ENCODE measurements at places on chromosomes 2 and 18.
A peak's percentile ranks its signal among the peaks of the same experiment; 100 is the strongest.

- H3K27ac ChIP-seq = no peak overlapping the region
- H3K4me1 ChIP-seq = peaks cover 18% of the 10 kb centered on the region
- DNase-seq = no peak
- H3K4me3 ChIP-seq = no peak overlapping the region
These were observed 124.4 kb downstream of the TTC27 start for GRCh38 chr2:32752205-32752604.

- peaks cover 28% of the 10 kb centered on the region for H3K4me1 ChIP-seq
- H3K27ac ChIP-seq = peak overlapping the region; percentile 69
- no peak for DNase-seq
- H3K4me3 ChIP-seq = peak overlapping the region; percentile 23
- H3K36me3 ChIP-seq = no peaks in the 10 kb centered on the region
These were observed 14.4 kb upstream of the TET3 start for GRCh38 chr2:73970141-73970803.

DNA sequence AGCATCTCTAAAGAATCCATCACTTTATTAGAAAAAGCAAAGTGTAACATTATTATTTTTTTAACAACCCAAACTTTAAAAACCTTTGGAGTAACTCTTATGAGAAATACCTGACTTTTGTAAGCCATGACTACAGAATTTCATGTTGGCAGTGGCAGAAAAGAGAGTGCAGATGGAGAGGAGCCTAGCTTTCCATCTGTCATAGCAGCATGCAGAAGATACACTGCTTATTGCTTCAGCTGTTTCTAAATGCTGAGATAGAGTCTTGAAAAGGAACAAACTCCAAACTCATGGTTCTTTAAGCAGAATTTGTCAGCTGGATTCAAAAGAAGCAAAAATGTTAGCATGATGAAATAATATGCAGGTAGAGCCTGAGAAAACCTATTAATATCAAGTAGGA, 1130.3 kb downstream of the DPP10 start:
- no peak overlapping the region for H3K4me3 ChIP-seq
- no peaks in the 10 kb centered on the region for H3K36me3 ChIP-seq
- DNase-seq = no peak
- no peaks in the 10 kb centered on the region for H3K27me3 ChIP-seq
- no peak overlapping the region for H3K27ac ChIP-seq
- H3K4me1 ChIP-seq = no peaks in the 10 kb centered on the region

GRCh38 chr18:40607542-40608148, 1347.4 kb upstream of the PIK3C3 start:
- H3K27me3 ChIP-seq = no peaks in the 10 kb centered on the region
- H3K36me3 ChIP-seq = no peaks in the 10 kb centered on the region
- H3K4me3 ChIP-seq = no peak overlapping the region
- H3K4me1 ChIP-seq = no peaks in the 10 kb centered on the region
- DNase-seq = no peak

DNA sequence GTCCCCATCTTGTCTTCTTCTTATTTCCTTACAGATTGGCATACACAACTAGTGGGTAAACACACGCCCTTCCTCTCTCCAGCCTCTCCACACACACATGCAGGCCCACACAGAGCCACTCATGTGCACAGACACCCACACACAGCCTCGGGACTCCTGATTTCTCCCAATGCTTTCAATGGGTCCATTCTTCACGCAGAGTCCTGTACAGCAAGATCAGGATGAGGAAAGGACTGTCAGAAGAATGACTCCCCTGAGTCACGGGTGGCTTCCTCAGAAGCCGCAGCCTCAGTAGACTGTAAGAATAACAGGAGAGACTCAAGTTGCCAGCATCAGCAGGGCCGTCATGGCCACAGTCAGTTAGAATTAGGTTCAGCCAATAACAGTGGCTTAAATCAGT, 109.1 kb upstream of the GLI2 start:
- no peaks in the 10 kb centered on the region for H3K36me3 ChIP-seq
- DNase-seq = no peak
- H3K4me3 ChIP-seq = no peak overlapping the region
- peaks cover 5% of the 10 kb centered on the region for H3K27me3 ChIP-seq
- H3K27ac ChIP-seq = no peak overlapping the region
- no peaks in the 10 kb centered on the region for H3K4me1 ChIP-seq

GRCh38 chr2:120933693-120934573, 198.3 kb downstream of the GLI2 start:
- DNase-seq = no peak
- H3K4me3 ChIP-seq = no peak overlapping the region

DNA sequence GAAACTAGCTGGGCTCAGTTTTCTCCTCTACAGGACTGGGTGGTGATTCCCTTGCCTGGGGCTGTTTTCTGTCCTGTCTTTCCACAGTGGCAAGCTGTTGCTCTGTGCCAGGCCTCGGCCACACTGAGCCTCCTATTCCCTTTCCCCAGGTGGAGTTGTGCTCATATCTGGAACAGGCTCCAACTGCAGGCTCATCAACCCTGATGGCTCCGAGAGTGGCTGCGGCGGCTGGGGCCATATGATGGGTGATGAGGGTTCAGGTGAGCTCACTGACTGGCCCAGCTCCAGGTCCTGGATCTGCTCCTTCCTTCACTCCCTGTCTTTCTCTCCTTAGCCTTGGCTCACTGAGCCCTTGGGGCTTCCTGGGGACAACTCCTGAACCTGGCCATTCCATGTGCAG, 4.0 kb downstream of the NAGK start:
- peaks cover 43% of the 10 kb centered on the region for H3K36me3 ChIP-seq
- H3K27ac ChIP-seq = peak overlapping the region; percentile 11
- DNase-seq = no peak
- no peak overlapping the region for H3K4me3 ChIP-seq

- no peaks in the 10 kb centered on the region for H3K36me3 ChIP-seq
- H3K4me3 ChIP-seq = no peak overlapping the region
- no peaks in the 10 kb centered on the region for H3K27me3 ChIP-seq
- no peaks in the 10 kb centered on the region for H3K4me1 ChIP-seq
These were observed 86.7 kb downstream of the FIGN start for GRCh38 chr2:163649080-163649479.

DNA sequence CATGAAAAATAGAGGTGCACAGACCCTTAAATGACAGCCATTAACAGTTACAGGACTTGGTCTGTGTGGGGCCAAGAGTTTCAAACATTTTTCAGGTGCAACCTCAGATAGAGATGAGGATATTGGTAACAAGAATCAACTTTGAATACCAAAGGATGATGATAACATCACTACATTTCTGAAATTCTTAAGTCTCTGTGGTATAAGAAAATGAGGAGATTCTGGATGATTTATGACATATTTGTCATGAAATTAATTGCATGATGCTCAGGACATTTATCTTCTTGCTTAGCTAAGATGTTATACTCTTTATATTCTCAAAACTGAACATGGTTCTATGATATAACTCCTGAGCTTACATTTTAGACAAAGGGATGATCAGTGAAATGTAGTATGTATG, 471.8 kb upstream of the CWC22 start:
- H3K4me3 ChIP-seq = no peak overlapping the region
- no peak overlapping the region for H3K27ac ChIP-seq
- no peaks in the 10 kb centered on the region for H3K36me3 ChIP-seq
- DNase-seq = no peak
- H3K27me3 ChIP-seq = no peaks in the 10 kb centered on the region
- H3K4me1 ChIP-seq = no peaks in the 10 kb centered on the region

GRCh38 chr2:51006641-51007040, 25.3 kb downstream of the NRXN1 start:
- no peak for DNase-seq
- H3K27ac ChIP-seq = no peak overlapping the region
- no peaks in the 10 kb centered on the region for H3K4me1 ChIP-seq
- H3K27me3 ChIP-seq = no peaks in the 10 kb centered on the region
- no peak overlapping the region for H3K4me3 ChIP-seq

- H3K36me3 ChIP-seq = no peaks in the 10 kb centered on the region
- DNase-seq = no peak
- H3K27me3 ChIP-seq = no peaks in the 10 kb centered on the region
These were observed 85.3 kb upstream of the SULT1C3 start for GRCh38 chr2:108154366-108155061.

DNA sequence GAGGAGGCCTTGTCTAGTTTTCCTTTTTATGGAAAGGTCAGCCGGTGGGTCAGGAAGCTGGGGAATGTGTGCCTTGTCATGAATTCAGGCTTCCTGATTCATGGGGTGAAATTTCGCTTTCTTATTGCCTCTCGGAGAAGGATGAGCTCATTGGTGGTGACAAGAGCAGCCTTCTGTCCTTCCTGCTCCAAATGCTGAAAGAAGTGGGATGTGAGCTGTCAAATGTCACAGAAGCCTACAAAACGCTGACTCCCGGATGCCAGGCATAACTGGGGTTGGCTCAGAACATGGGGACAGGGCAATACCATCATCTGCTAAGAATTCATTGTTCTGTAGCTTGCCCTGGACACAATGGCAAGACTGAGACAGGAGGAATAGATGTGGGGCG, 55.8 kb upstream of the FAM136A start:
- peaks cover 22% of the 10 kb centered on the region for H3K27me3 ChIP-seq
- H3K36me3 ChIP-seq = no peaks in the 10 kb centered on the region
- no peaks in the 10 kb centered on the region for H3K4me1 ChIP-seq
- no peak overlapping the region for H3K4me3 ChIP-seq
- DNase-seq = no peak
- no peak overlapping the region for H3K27ac ChIP-seq

- no peak overlapping the region for H3K4me3 ChIP-seq
- H3K4me1 ChIP-seq = peaks cover 19% of the 10 kb centered on the region
These were observed 67.4 kb downstream of the KLHL29 start for GRCh38 chr2:23452372-23452771.

- H3K27me3 ChIP-seq = peaks cover 4% of the 10 kb centered on the region
- no peak overlapping the region for H3K4me3 ChIP-seq
- no peaks in the 10 kb centered on the region for H3K4me1 ChIP-seq
These were observed 57.7 kb downstream of the PELI1 start for GRCh38 chr2:64086347-64087082.

- H3K4me3 ChIP-seq = peak overlapping the region; percentile 93
- H3K27ac ChIP-seq = peak overlapping the region; percentile 70
- peaks cover 30% of the 10 kb centered on the region for H3K4me1 ChIP-seq
- H3K36me3 ChIP-seq = no peaks in the 10 kb centered on the region
These were observed 653 bp downstream of the MRPS9 start for GRCh38 chr2:105038383-105039061.

- H3K27me3 ChIP-seq = no peaks in the 10 kb centered on the region
- no peak overlapping the region for H3K27ac ChIP-seq
- no peak overlapping the region for H3K4me3 ChIP-seq
- H3K36me3 ChIP-seq = no peaks in the 10 kb centered on the region
- H3K4me1 ChIP-seq = peaks cover 2% of the 10 kb centered on the region
These were observed 23.8 kb downstream of the AKAIN1 start for GRCh38 chr18:5173236-5173635.

DNA sequence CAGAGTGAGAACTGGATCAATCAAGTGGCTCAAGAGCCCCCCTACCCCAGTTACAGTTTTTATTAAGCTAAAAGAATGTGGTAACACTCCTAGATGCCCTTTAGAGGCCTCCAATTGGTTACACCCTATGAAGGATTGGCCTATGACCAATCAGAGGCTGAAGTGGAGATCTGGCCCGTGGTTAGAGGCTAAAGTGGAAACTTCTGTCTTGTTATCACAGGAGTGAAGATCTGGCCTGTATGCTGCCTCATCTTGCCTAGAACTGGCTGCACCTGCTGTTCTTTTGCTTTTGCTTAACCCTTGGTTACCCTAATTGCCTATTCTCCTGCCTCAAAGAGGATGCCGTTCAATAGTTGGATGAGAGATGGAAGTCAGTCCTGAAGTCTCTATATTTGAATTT, 100.1 kb upstream of the MAP2 start:
- no peaks in the 10 kb centered on the region for H3K4me1 ChIP-seq
- H3K27me3 ChIP-seq = no peaks in the 10 kb centered on the region
- DNase-seq = no peak
- H3K4me3 ChIP-seq = no peak overlapping the region
- no peak overlapping the region for H3K27ac ChIP-seq
- H3K36me3 ChIP-seq = no peaks in the 10 kb centered on the region

- H3K27ac ChIP-seq = no peak overlapping the region
- peaks cover 12% of the 10 kb centered on the region for H3K36me3 ChIP-seq
- no peak overlapping the region for H3K4me3 ChIP-seq
- DNase-seq = no peak
- no peaks in the 10 kb centered on the region for H3K4me1 ChIP-seq
- no peaks in the 10 kb centered on the region for H3K27me3 ChIP-seq
These were observed 92.2 kb upstream of the CDKL4 start for GRCh38 chr2:39335930-39336329.

- H3K27me3 ChIP-seq = no peaks in the 10 kb centered on the region
- no peak overlapping the region for H3K4me3 ChIP-seq
- no peak overlapping the region for H3K27ac ChIP-seq
- H3K4me1 ChIP-seq = no peaks in the 10 kb centered on the region
- H3K36me3 ChIP-seq = no peaks in the 10 kb centered on the region
- DNase-seq = peak; percentile 11
These were observed 214.0 kb downstream of the CYP26B1 start for GRCh38 chr2:71933467-71934319.

GRCh38 chr18:69574401-69574800, 173.7 kb downstream of the DOK6 start:
- H3K27me3 ChIP-seq = peaks cover 3% of the 10 kb centered on the region
- H3K4me1 ChIP-seq = no peaks in the 10 kb centered on the region
- no peak overlapping the region for H3K27ac ChIP-seq
- DNase-seq = no peak

DNA sequence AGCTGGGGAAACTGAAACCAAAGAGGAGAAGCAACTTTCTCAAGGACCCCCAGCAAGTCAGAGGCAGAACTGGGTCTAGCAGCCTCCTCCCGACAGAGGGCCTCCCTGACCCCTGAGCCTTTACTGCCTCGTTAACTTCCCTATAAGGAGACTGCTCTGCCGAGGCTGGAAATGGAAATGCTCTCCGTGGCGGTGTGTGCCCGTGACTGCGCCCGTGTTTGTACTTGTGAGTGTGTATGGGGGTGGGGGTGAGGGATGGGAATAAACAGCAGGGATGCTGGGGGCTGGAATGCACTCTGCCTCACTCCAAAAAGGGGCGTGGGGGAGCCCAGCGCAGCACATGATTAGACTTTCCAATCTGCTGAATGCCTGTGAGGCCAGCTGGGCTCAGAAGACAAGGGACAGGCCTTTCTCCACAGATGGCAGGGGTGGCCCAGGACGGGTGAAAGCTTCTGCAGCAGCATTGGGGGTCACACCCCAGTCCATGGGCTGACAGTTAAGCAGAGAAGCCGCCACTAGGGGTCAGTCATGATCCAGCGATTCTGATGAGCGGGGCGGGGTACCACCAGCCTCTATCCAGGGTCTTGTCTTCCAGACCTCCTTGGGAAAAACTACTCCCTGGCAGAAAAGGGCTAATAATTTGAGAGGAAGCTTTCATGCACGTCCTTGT, 26.8 kb downstream of the MPHOSPH10 start:
- H3K4me3 ChIP-seq = no peak overlapping the region
- H3K27me3 ChIP-seq = peaks cover 3% of the 10 kb centered on the region
- DNase-seq = peak; percentile 47
- H3K4me1 ChIP-seq = peaks cover 3% of the 10 kb centered on the region
- H3K36me3 ChIP-seq = no peaks in the 10 kb centered on the region

- DNase-seq = no peak
- no peaks in the 10 kb centered on the region for H3K4me1 ChIP-seq
- H3K36me3 ChIP-seq = no peaks in the 10 kb centered on the region
- H3K27me3 ChIP-seq = no peaks in the 10 kb centered on the region
These were observed 828.6 kb upstream of the FSHR start for GRCh38 chr2:49982871-49983270.

GRCh38 chr2:217928324-217929181, 74.2 kb downstream of the TNS1 start:
- DNase-seq = no peak
- H3K27me3 ChIP-seq = peaks cover 7% of the 10 kb centered on the region
- peaks cover 11% of the 10 kb centered on the region for H3K4me1 ChIP-seq
- no peak overlapping the region for H3K4me3 ChIP-seq
- H3K27ac ChIP-seq = no peak overlapping the region

Measured in activated CD4-positive, alpha-beta memory T cell treated with anti-CD3 and anti-CD28 coated beads, Interleukin-2, amount 10 ng/mL, durations not matched to agents 7 days and 5 days (primary cell).